Type B pancreatic cell (in vitro differentiated cells): ENCODE measurements at places on chromosomes 2 and 18. TPM values are rescaled to one million over a fixed set of nuclear protein-coding genes. Genes with fewer than 3 reads are reported as not detected.

DNA sequence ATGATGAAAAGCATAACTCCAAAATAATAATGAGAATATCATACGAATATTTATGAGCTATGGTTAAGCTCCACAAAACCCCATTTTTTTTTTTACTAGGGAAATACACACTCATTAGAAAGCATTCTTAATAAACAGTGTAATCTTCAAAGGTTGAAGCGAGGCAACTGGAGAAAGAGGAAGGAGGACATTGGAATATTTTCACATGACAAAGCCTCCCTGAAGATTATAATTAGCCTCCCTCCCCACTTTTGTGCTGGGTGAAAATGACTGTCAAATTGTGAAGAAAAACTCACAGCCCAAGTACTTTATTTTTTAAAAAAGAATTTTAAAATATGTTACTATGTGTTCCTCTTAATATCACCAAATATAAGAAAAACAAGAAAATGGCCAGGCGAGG is 64.1 kb upstream of the NFU1 start:
- DNase-seq: no peak

GRCh38 chr2:150528861-150529801 is 41.7 kb upstream of the RND3 start:
- DNase-seq: no peak

DNA sequence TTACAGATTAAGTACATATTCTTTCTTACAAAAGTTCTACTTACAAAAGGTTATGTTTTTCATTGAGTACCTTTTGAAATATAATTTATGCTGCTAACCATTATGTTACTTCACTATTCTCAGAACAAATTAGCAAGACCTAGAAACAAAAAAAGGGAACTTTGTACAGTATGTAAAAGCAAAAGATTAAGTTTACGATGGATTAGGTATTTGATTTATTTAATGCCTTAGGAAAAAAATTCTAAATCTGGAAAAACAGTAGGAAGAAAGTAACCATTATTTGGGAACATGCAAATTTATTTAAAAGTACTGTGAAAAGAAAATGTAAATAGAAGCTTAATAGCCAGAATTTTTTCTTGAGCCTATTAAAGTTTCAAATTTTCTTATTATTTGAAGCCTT is 144.6 kb downstream of the AGPS start:
- no peak for DNase-seq

DNA sequence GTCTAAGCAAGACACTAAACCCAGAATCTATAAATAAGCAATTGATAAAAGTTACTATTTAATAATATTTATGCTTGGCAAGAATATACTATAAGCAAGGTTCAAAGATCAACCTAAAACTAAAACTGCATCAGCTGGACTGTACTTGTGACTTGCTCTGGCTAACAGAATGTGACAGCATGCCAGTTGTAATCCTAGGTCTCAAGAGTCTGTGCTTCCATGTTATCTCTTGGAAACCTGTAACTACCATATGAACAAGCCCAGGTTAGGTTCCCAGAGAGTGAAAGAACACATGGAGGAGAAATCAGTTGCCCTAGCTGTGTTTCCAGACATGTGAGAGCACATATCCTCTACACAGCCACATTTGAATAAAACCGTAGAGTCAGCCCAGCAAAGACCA is 297.4 kb downstream of the CDH2 start:
- DNase-seq: no peak

DNA sequence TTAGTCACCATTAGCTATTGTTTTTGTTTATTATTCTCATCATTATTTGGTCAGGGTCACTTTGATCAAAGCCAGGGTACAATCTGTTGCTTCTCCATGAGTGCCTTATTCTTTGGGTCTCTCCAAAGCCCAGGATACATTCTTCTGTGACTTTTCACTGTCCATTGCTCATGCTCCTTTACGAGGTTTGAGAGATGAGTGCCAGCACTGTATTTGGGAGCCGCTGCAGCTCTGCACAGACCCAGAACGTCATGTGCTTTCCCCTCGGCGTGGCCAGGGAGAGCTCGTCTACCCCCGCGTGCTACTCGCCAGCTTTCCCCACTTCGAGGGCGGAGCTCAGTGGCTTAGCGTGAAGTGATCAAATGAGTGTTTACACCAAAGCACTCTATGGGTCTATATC is 123.7 kb downstream of the COL6A3 start:
- DNase-seq: no peak

DNA sequence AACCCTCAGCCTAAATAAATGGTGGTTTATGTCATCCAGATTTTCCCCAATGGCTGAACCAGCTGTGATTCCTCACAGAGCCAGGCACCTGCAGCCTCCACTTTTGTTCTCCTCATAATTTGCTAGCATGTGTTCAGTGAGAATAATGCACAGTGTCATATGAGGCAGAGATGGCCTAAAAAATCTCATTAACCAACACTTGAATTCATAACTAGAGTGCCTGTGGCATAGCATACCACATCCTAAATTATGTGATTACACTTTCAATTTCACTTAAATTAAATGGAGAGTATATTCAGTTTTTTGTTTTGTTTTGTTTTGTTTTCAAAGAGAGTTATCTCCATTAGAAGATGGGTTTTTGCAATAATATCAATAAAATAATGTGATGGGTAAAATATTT is 488.0 kb downstream of the CBLN2 start:
- DNase-seq: no peak

Gene SKOR2
- total RNA-seq: 0.81 and 0.87 TPM in 2 replicates

Gene NCKAP5
- total RNA-seq: 7.7 and 11.2 TPM in 2 replicates
